ENCODE measurements at places on chromosomes 13 and 19.
A peak's percentile ranks its signal among the peaks of the same experiment; 100 is the strongest.

DNA sequence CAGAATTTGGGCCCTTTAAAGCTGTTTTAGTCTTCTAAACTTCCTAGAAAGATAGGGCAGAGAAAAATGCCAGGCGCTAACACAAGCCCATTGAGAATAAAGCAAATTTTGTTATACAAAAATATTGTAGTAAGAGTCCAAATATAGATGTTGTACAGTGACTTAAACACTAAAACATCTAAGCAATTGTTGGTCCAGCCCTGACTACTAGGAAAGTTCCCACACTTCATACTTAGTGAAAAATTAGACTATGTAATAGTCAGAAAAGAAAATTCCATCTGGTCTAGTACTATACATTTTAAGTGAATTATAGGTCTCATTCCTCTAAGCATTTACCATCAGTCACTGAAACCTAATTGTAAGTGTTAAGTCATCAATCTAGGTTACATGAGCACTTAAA lies 1518.3 kb upstream of the SLC10A2 start:
- no peak for ATAC-seq
- H3K27me3 ChIP-seq = peaks cover 3% of the 10 kb centered on the region
- H3K27ac ChIP-seq = no peak overlapping the region
- H3K36me3 ChIP-seq = no peaks in the 10 kb centered on the region
- no peaks in the 10 kb centered on the region for H3K4me1 ChIP-seq

- no peak for ATAC-seq
- no peaks in the 10 kb centered on the region for H3K27me3 ChIP-seq
- peaks cover 11% of the 10 kb centered on the region for H3K4me1 ChIP-seq
- no peak overlapping the region for H3K4me3 ChIP-seq
Observed at GRCh38 chr19:18735324-18735723, 51.8 kb downstream of the CRTC1 start.

DNA sequence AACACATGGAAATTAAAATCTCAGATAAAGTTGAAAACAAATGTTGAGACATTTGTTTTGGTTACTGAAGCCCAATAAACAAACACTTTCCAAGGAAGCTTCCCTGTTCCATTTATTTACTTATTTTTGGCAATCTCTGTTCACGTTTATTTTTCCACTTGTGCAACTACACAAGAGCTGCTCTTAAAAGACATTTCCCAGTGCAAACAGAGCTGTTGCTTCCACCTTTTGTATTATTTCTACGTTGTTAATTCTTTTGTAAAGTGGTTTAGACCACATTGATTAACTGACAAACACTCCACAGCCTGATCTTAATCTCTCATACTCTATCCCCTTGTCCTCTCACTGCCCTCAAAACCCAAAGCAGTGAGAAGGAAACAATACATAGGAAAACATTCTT lies 757.6 kb downstream of the LIG4 start:
- H3K27me3 ChIP-seq = no peaks in the 10 kb centered on the region
- H3K4me3 ChIP-seq = no peak overlapping the region
- H3K27ac ChIP-seq = no peak overlapping the region
- ATAC-seq = no peak
- no peaks in the 10 kb centered on the region for H3K36me3 ChIP-seq
- H3K4me1 ChIP-seq = no peaks in the 10 kb centered on the region

DNA sequence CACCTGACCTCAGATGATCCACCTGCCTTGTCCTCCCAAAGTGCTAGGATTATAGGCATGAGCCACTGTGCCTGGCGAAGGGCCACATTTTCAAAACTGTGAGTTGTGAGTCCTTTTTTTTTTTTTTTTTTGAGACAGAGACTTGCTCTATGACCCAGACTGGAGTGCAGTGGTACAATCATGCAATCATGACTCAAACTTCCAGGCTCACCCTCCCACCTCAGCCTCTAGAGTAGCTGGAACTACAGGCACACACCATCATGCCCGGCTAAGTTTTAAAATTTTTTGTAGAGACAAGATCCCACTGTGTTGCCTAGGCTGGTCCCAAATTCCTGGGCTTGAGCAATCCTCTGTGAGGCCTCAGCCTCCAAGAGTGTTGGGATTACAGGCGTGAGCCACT lies 3.8 kb upstream of the MYPOP start:
- peak overlapping the region; percentile 60 for H3K27ac ChIP-seq
- ATAC-seq = no peak
- peaks cover 6% of the 10 kb centered on the region for H3K27me3 ChIP-seq
- peaks cover 6% of the 10 kb centered on the region for H3K4me1 ChIP-seq
- H3K36me3 ChIP-seq = no peaks in the 10 kb centered on the region

DNA sequence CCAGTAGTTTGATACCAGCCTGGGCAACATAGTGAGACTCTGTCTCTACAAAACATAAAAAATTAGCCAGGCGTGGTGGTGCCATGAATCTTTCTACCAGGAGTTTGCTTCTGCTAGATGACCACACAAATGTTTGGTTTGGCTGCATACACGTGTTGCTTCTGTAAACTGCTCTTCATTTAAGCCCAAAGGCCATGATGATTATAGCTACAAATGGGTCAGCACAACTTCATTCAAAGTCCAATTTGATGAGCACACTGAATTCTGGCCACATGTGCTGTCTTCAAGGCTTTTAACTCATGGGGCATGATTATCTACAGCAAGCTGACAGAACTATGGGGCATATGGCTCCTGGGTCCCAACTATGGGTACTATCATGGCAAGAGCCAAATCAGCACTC lies 46.3 kb upstream of the DCT start:
- H3K27ac ChIP-seq = no peak overlapping the region
- peaks cover 9% of the 10 kb centered on the region for H3K27me3 ChIP-seq
- no peak overlapping the region for H3K4me3 ChIP-seq

- H3K4me3 ChIP-seq = no peak overlapping the region
- peak; percentile 24 for ATAC-seq
- no peaks in the 10 kb centered on the region for H3K36me3 ChIP-seq
- no peaks in the 10 kb centered on the region for H3K4me1 ChIP-seq
Observed at GRCh38 chr13:100984085-100984705, 309.6 kb upstream of the TMTC4 start.

DNA sequence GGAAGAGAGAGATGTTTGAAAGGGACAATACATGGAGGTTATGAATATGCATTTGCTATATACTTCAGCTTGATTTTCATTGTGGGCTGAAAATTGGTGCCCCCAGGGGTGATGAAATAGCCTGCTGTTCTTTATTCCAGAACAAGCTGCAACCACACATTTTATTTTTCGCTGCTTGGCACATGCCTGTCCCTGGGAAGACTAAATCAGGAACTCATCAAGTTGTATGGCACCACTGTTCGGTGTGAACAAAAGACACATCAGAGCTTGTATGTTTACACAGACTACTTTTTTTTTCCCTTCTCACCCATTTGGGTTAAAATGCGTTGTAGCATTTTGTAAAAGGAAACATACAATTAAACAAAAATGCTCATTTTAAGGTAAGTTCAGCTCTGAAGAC lies 230.7 kb downstream of the NALCN start:
- H3K4me1 ChIP-seq = no peaks in the 10 kb centered on the region
- no peaks in the 10 kb centered on the region for H3K27me3 ChIP-seq
- no peak overlapping the region for H3K27ac ChIP-seq
- no peaks in the 10 kb centered on the region for H3K36me3 ChIP-seq
- H3K4me3 ChIP-seq = no peak overlapping the region
- no peak for ATAC-seq

- no peak overlapping the region for H3K27ac ChIP-seq
- no peak overlapping the region for H3K4me3 ChIP-seq
- no peaks in the 10 kb centered on the region for H3K27me3 ChIP-seq
- H3K4me1 ChIP-seq = peaks cover 4% of the 10 kb centered on the region
Observed at GRCh38 chr19:47618771-47619170, 9.8 kb downstream of the BICRA start.

- H3K27ac ChIP-seq = peak overlapping the region; percentile 26
- no peak for ATAC-seq
- H3K4me3 ChIP-seq = no peak overlapping the region
- H3K4me1 ChIP-seq = peaks cover 49% of the 10 kb centered on the region
Observed at GRCh38 chr13:45364876-45365557, 24.0 kb upstream of the TPT1 start.
